ENCODE measurements at places on chromosomes 16 and 17.

DNA sequence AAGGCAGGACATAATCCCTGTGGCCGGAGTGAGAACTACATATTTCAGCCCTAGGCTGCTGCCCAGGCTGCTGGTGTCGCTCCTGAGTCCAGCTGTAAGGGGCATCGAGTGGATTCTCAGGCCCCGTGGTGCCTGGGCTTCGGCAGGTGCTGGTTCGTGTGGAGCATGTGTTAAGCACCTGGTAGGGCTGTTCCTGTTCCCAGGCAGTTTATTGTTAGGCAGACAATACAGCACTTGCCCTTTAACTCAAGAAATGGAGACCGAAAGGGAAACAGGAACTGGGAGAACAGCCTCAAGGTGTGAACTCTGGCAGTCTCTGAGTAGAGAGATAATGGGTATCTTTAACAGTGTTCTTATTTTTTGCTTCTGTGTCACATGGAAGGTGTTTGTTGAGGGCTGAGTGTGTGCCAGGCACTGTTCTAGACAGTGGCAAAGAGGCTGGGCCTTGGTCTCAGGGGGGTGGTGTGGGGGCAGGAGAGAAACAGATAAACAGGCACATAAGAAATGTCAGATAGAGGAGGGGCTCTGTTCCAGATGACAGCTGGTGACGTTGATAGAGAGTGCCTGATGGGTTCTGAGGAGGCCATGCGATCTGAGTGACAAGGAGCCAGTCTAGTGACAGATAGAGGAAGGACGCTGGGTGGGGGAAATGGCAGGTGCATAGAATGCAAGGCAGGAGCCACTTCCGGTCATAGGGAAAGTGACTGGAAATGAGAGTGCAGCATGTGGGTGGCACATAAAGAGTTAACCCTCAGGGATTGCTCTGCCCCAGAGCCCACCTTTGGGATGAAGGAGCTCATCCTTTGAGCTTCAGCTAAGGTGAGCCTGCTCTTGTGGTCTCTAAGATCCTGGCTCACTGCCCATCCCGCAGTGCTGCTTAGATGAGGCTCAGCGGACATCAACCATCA is 33.8 kb downstream of the EPN2 start:
- peak; percentile 94 for DNase-seq

DNA sequence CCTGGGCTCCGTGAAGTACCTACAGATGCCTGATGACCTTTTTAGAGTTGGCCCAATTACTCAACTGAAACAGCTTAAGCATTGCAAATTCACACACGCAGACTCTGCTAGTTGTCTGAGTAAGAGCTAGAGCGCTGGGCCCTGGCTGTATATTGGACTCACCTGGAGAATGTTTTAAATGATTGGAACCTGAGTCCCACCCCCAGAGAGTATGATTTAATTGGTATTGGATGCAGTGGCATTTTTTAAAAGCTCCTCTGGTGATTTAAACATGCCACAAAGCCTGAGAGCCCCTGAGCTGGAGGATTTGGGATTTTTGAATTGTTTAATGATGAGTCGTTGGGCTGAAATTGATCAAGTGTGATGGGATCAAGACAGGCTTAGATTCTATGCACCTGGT is 143.9 kb upstream of the SDK2 start:
- DNase-seq: no peak

GRCh38 chr16:54487933-54488332 is 201.3 kb upstream of the IRX3 start:
- no peak for DNase-seq

- DNase-seq: peak; percentile 13
Observed at GRCh38 chr16:68396481-68396880, 51.8 kb downstream of the SMPD3 start.

DNA sequence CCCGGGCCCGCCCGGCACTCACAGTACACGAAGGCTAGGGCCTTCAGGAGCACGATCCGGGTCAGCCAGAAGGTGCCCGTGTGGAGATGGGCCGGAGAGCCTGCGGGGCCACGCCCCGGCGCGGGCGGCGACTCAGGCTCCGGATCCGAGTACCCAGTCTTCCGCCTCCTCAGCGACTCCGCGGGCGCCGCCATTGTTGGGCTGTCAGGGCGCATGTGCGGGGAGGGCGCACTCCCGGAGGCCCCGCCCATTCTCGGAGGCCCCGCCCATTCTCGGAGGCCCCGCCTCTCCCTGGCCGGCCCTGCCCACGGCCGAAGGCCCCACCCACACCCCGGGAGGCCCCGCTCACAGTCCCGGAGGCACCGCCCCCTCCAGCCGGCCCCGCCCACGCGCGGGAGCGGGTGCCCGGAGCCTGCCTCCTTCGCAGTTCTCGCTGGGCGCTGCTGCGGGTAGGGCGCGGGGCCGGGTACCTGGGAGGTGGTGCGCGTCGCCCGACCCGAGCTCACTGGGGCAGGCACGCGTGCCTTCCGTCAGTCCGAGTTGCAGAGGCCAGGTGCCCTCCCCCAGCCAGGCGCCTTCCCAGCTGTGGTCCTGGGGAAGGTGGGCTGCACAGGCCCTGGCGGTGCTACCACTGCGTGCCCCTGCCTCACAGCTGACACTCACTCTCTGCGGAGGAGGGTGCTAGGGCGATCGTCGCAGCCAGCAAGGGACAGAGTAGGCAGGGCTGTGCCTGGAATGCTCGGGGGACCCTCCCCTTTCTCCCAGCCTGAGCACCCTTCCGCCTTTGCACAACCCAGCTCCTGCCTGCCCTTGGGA is at the start of gene LMF1:
TSS of gene LMF1 (minus strand) at position 219 of the 816 bp plus-strand sequence. CDS start at position 215, 4 bp downstream.
- DNase-seq: peak; percentile 99

- no peak for DNase-seq
Observed at GRCh38 chr16:84461413-84462295, 42.8 kb downstream of the MEAK7 start.

GRCh38 chr17:15917438-15918027 is 27.4 kb upstream of the ADORA2B start:
- no peak for DNase-seq

GRCh38 chr17:7056386-7056785 is 12.5 kb upstream of the SLC16A11 start:
- DNase-seq: no peak

DNA sequence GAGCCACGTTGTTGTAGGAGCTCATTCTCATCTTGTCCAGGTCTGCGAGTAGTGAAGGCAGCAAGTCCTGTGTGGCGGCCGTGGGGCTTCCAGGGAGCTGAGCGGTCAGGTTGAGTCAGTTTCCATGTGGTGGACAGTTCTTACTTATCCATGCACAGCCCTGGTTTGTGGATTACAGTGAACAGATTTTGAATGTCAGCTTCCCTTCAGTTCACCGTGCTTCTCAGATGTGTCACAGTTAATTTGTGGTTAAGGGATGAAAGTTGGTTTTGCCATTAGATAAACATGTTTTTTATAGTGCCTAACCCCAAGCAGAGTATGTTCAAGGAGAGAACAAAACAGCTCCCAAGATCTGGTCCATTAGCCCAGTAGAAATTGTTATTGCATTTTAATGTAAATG is 103.1 kb downstream of the RPTOR start:
- no peak for DNase-seq

DNA sequence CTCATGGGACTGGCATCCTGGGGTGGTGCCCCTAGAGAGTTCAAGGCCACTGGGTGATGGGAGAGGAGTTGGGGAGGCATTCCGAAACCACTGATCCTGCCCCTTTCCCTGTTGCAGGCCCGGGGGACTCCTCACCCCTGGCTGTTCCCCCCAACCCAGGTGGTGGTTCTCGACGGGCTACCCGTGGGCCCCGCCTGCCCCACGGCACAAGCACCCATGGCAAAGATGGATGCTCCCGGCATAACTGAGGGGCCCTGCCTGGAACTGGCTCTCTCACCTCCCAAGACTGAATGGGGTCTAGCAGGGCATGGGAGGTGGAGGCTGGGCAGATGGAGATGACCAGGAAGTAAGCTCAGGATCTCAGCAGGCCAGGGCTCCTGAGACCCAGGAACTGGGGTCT is 6.6 kb downstream of the BTBD17 start:
- DNase-seq: no peak

- DNase-seq: no peak
Observed at GRCh38 chr16:3096362-3096761, 2.7 kb downstream of the ZSCAN10 start.

DNA sequence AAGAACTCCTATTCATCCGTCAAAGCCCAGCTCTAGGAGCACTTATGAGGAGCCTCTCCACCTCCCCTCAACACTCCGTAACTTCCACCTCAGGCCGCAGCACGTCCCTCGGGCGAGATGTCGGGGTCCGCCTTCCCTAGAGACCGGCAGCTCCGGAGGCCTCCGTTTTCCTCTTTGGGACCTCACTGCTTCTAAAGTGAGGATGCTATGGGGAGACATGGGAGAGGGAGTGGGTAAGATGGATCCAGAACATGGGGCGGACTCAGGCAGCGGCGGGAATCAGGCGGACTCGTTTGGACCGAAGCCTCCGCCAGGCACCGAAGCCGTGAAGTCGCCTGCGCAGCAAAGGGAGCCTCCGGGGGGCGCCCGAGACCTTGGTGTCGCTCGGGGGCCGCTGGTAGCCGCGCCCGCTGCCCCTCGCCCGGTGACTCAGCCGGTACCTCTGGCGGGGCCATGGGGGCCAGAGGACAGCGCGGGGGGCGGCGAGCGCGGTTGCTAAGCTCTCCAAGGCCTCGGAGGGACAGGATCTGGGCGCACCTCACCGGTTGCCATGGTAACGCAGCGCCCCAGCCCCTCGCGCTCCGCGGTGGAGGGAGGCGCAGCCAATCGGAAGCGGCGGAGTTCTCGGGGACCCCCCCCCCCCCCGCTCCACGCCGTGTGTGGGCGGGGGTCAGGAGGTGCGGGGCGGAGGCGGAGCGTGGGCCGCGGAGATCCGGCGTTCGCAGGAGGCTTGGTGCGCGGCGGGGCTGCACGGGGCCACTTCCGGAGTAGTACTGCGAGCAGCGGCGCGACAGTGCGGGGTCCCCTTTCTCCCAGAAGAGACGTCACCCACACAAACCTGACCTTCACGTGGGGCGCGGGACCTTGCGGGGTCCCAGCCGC is 1.3 kb upstream of the HIC1 start:
- peak; percentile 77 for DNase-seq

GRCh38 chr16:20866145-20866772 is 33.9 kb downstream of the DCUN1D3 start:
- DNase-seq: peak; percentile 59

DNA sequence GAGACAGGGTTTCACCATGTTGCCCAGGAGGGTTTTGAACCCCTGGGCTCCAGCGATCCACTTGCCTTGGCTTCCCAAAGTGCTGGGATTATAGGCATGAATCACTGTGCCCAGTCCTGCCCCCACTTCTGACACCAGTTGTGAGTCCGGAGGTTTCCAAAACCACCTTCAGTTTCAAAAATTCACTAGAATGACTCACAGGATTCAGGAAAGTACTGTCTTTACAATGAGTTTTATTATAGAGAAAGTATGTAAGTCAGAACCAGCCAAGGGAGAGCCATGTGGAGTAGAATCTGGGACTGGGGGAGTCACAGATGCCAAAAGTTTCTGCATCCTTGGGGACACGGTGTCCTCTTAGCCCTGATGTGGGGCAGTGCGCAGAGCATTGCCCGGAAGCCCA is 55.1 kb downstream of the PLD6 start:
- no peak for DNase-seq

DNA sequence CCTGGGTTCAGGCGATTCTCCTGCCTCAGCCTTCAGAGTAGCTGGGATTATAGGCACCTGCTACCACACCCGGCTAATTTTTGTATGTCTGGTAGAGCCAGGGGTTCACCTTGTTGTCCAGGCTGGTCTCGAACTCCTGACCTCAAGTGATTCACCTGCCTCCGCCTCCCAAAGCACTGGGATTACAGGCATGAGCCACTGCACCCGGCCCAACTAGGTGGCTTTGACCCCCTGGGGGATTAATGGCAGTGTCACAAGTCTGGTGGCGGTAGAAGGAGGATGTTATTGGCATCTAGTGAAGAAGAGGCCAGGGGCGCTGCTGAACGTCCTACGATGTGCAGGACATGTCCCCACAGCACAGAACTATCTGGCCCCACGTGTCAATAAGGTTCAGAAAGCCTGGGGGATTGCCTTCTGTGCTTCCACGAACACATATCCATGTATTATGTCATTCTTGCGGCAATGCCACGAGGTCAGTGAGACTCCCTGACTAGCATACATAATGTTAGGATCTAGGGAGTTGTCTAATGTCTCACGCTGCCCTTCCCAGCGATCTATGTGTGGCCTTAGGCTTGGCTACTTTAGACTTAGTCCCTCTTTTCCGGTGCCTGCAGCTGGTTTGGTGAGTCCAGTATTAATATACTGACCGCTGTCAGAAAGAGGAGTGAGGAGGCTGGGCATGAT is 75.8 kb downstream of the ABCC6 start:
- DNase-seq: no peak

- no peak for DNase-seq
Observed at GRCh38 chr16:71357681-71358080, 842 bp upstream of the CALB2 start.

DNA sequence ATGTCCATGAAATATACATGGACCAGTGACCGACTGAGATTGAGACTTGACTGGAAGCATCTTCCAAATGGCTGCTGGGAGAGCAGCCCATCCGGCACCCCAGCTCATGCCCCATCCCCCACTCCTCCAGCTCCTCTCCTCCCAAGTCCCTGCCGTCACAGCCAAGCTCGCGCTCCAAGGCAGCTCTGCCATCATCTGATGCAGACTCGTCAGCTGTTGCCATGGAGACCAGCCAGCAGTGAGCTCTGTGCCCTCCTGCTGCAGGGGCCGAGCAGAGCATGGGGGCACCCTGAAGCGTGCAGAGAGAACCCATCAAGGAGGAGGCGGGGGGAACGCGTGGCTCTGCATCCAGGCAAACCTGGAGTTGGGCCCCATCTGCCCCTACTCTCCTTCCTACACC is 74.5 kb upstream of the TNRC6C start:
- no peak for DNase-seq

GRCh38 chr16:49698931-49699840 is 156.7 kb downstream of the ZNF423 start:
- DNase-seq: no peak
